Mesenteric fat pad (tissue), 1 donor: ENCODE measurements at places on chromosomes 2 and 18. TPM values are rescaled to one million over a fixed set of nuclear protein-coding genes. Genes with fewer than 3 reads are reported as not detected.

Gene ALPG
- total RNA-seq = not detected

Gene MYCN
- total RNA-seq = 0.29 TPM

Gene CFC1
- total RNA-seq = not detected

Gene EPHA4
- total RNA-seq = 23.1 TPM

Gene GAL3ST2
- total RNA-seq = not detected

Gene PRR30
- not detected for total RNA-seq

Gene RUFY4
- 0.42 TPM for total RNA-seq

Gene IL36RN
- total RNA-seq = not detected

Gene VAMP8
- total RNA-seq = 73.3 TPM

Gene LYPD6B
- not detected for total RNA-seq

Gene BOLL
- not detected for total RNA-seq

Gene TFPI
- 66.8 TPM for total RNA-seq

Gene FOXI3
- total RNA-seq = not detected

Gene C2orf69
- total RNA-seq = 17.2 TPM

Gene GPR55
- 0.22 TPM for total RNA-seq

- no peak for DNase-seq
These were observed 25.0 kb upstream of the KDM3A start for GRCh38 chr2:86416146-86416545.

GRCh38 chr2:20449501-20450200 is 2.8 kb downstream of the RHOB start:
- DNase-seq = no peak

- no peak for DNase-seq
These were observed 657.8 kb upstream of the LINC00305 start for GRCh38 chr18:64806691-64807090.

- DNase-seq = no peak
These were observed 293.6 kb upstream of the SESTD1 start for GRCh38 chr2:179558010-179558934.

DNA sequence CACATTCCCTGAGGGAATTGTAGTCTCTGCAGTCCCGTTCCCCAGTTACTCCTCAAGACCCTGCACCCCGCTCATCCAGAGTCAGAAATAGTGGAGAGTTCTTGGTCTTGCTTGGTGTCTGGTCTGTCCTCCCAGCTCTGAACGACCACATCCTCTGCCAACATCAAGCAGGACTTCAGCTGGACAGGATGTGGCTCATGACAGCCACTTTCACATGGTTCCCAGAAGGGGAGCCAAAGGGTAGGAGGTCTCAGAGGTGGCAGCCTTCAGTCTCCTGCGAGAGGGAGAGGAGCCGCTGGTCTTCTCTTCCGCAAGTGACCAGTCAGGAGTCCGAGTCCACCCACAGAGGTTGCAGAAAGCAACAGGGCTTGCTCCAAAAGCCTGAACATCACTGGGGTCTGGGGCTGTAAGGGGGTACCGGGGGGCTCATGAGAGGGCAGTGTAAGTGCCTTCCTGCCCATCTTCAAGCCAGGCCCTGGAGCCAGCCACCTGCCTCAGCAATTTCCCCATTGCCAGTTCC is 29.8 kb downstream of the B3GNT7 start:
- DNase-seq = no peak

DNA sequence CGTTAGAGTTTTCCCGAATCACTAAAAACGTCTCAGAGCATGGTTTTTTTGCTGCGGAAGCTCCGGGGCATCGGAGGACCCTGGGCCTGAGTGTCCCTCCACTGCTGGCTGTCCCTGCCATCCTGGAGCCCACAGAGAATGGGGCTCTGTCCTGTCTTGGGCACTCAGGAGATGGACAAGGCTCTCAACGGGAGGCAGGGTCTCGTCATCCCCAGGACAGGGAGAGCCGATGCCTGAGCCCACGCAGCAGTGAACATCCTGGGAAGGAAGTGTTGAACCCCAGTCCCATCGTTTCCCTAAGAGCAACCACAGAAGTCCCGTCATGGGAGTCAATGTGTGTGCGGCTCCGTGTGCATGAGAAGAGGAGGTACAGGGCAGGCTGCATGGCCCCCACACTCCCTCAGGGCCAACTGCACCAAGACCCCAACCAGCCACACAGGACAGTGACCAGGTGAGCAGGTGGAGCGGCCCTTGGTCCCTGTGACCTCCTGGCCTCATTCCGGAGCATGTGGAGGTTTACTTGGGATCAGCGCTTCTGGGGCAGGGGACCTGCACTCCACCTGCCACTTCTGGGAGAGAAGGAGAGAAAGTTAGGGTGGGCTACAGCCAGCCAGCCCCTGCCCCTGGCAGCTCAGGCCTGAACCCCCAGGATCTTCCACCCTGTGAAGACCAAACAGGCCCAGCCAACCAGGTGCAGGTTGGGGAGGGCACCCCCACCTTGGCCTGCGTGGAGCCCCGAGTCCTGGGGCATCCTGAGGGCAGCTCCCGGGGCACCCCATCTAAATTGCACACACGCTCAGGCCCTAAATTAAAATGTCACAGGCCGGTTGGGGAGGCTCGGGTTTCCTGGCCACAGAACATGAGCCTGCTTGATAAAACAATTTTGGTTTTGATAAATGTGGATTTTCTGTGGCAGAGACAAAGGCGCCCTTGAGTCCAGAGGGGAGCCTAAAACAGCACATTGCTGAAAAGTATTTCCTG is 3.1 kb upstream of the SNED1 start:
- no peak for DNase-seq

DNA sequence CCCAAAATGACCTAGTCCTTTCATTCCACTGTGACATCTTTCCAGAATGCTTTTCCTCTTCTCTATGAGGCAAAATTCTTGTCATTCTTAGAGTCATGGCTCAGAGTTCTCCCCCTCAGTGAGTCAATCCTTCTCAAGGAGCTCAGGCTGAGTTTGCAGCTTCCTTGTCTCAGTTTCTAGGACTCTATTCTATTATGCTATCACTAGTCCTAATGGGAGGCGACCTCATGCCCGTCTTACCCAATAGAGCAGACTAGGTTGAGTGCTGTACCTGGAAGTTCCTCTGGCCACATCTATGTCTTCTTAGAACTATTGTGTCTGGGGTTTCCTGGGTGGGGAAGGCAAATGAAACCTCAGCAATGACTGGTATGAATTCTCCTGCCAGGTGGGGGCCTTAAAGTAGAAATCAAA is 51.5 kb downstream of the HAUS1 start:
- no peak for DNase-seq

DNA sequence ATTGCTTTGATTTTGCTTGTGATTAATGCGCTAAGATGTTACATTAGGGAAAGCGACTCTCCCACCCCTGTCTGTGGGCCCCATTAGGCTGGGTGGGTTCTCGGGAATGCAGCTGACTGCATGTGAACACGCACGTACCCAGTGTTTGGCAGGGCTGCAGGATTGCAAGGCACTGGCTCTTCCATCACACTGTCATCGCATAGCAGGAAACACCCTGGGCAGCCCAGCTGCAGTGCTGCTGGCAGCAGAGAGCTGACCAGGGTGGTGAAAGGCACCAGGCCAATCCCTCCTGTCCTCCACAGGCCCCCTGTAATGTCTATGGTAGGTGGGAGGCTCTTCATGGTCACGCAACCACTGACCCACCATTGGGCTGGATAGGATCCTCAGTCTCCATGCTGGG is 34.4 kb upstream of the FZD7 start:
- no peak for DNase-seq

- no peak for DNase-seq
These were observed 171.6 kb downstream of the BCL2 start for GRCh38 chr18:63147973-63148372.

- DNase-seq = no peak
These were observed 72.7 kb downstream of the PLB1 start for GRCh38 chr2:28568533-28568932.

GRCh38 chr2:3646446-3646845 is 11.6 kb upstream of the ALLC start:
- no peak for DNase-seq

DNA sequence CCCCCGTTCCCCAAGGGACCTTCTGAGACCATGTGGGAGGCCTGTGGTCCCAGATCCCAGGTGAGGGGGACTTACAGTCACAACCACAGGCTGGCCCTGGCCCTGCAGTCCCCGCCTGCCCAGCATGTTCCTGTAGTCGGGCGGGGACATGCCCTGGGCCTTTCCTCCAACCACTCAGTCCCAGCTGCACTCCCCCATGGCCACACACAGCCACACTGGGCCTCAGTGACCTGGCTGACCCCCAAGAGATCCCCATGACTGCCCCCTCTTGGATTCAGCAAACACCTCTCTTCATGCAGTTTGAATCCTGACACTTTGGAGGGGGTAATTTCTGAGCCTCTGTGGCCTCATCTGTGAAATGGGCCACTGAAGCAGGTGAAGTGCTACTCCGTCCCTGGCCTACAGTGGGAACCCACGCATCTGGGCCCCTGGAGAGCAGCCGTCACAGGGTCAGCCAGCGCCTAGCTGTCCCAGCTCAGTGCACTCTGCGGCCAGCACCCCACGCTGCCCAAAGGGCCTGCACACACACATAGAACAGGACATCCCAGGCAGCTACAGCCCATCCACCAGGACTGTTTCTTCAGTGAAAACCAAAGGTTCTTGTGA is 12.7 kb upstream of the ARHGEF4 start:
- DNase-seq = no peak

GRCh38 chr18:79517341-79517740 is 121.6 kb downstream of the NFATC1 start:
- DNase-seq = peak; percentile 64

DNA sequence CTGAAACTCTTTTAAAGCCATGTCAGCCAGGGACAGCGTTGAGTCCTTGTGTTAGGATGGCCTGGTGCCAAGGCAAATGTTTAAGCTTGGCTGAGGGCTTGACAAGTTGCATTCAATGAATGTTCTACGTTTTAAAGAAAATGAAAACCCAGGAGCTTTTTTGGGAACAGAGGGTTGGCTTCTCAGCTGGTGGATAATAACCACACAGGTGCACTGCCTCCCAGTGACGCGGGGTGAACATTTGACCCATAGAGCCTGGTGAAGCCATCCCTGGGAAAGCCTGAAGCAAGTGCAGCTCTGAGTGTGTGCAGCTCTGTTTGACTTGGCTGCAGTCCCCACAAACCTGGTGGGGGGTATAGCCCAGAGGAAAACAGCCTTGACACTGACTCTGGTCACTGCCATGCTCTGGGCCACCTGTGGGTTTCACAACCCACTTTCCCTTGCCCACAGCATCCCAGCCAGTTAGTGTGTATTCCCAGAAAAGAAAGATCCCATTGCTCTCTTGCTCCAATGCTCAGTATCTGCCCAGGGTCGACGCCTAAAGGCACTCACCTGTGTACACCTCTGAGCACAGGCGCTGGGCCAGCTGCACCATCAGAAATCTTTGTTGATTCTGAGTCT is 874.9 kb downstream of the RNF144A start:
- no peak for DNase-seq

DNA sequence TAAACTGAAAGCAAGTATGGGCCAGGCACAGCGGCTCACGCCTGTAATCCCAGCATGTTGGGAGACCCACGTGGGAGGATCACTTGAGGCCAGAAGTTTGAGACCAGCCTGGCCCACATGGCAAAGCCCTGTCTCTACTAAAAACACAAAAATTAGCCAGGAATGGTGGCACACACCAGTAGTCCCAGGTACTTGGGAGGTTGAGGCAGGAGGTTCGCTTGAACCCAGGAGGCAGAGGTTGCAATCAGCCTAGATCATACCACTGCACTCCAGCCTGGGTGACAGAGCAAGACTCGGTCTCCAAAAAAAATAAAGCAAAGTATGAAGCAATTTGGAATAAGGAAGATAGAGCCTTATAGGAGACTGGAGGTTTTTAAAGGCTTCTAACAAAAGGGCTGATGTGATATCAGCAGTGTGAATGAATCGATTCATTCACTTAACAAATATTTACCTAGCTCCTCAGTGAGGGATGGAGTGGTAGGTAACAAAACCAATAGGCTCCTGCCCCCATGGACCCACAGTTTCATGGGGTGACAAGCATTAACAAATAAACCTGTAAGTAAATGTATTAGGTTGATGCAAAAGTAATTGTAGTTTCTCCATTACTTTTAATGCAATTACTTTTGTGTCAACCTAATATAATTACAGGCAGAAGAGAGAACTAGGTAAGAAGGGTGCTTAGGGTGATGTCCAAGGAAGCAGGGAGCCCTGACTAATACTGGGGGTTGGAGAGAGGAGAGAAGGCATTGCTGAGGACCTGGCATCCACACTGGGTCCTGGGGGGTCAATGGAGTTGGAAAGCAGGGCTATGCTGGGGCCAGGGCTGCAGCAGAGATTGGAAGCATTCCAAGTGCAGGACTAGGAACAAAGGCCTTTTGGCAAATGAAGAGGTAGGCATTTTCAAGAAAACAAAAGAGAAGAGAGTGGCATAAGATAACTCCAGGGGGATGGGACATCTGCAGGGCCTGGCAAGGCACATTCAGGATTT is 195.4 kb upstream of the ARL4C start:
- DNase-seq = no peak

GRCh38 chr2:221673248-221673647 is 101.1 kb upstream of the EPHA4 start:
- DNase-seq = no peak

DNA sequence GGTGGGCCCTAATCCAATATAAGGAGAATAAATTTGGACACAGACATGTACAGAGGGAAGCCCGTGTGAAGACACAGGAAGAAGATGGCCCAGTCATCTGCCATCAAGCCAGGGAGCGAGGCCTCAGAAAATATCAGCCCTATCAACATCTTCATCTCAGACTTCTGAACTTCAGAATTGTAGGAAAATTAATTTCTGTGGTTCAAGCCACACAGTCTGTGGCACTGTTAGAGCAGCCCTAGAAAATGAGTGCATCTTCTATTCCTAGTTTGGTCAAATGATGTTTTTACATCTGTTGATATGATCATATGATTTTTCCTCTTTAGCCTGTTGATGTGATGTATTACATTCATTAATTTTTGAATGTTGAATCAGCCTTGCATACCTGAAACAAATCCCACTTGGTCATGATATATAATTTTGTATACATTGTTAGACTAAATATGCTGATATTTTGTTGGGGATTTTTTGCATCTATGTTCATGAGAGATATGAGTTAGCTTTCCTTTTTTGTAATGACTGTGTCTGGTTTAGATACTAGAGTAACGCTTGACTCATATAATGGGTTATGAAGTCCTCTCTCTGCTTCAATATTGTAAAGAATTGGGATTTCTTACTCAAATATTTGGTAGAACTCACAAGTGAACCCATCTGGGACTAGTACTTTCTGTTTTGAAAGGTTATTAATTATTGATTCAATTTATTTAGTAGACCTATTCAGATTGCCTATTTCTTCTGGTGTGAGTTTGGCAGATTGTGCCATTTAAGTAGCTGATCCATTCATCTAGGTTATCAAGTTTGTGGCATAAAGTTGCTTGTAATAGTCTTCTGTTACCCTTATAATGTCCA is 451.4 kb downstream of the EIPR1 start:
- no peak for DNase-seq

- no peak for DNase-seq
These were observed 39.4 kb downstream of the HRH4 start for GRCh38 chr18:24499814-24500213.

GRCh38 chr2:145380436-145381017 is 860.6 kb upstream of the ZEB2 start:
- DNase-seq = no peak

DNA sequence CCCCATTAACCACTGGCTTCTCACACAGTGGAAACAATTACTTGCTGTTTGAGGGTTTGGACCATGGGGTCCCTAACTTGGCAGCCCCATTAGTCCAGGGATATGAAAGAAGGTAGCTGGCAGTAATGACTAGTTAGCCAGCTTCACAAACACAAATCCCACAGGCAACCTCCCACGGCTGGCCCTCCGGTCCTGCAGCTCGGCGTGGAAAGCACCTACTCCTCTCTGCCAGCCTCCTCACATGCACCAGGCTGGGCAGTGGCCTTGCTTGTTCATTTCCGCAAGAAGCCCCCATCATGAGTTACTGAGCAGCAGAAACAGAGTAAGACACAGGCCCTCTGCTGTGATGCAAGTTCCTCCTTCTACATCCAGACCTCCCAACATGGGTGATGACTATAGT is 13.7 kb downstream of the C1QL2 start:
- DNase-seq = no peak

GRCh38 chr2:104859291-104859765 is 5.4 kb downstream of the POU3F3 start:
- DNase-seq = no peak
